Pancreas (tissue), 10 donors: ENCODE measurements at places on chromosomes 1 and 21.

DNA sequence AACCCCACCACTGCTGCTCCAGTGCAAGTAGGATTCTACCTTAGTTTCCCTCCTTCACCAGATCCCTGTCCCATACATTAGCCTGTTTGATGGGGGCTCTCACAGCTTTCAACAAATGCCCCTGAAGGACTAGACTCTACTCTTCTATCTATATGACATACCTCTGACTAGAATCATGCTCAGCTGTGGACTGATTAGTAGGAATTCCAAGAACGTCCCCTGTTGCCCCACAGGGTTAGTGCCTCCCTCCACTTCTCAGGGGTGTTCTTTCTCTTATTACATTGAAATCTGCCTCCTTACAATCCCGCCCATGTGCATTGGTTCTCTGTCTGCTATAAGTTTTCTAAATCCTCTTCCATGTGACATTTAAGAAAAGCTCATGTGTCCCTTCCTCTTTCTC is 375.9 kb upstream of the DUSP10 start:
- DNase-seq = no peak

DNA sequence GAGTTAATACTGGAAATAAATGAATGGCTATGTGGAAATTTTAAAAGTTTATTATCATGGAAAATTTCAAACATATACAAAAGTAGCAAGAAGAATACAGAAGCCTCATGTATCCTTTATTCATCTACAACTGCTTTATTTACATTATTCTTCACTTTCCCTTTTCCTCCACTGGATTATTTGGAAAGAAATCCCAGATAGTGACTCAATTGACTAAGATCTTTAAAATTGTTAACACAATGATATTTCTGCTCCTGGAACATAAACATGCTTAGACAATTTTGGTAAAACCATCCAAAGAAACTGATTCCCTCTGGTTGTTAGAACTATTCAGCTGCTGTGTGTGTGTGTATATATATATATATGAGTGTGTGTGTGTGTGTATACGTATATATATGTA is 116.2 kb downstream of the TGFB2 start:
- no peak for DNase-seq

DNA sequence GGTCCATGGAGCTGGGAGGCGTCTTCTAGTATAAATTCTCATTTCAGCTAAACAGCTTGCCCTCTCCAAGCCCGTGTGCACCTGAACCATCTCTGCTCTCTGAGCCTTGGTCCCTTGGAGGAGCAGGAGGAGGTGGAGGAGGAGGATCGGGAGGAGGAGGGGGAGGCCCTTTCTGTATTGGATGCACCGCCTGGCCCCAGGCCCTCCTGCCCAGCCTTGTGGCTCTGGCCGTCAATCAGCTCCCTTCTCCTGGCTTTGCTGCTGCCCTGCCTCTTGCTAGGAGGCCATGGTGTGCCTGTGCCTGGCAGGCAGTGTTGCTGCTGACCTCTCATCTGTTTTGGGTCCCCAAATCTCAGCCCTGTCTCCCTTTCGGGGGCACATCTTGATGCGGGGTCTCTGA is 9.0 kb downstream of the COL18A1 start:
- DNase-seq = no peak

- no peak for DNase-seq
Measured at GRCh38 chr1:112307930-112308591, 88.0 kb upstream of the CTTNBP2NL start.

GRCh38 chr1:205706601-205707502 is 26.5 kb upstream of the SLC45A3 start:
- DNase-seq = no peak

- DNase-seq = no peak
Measured at GRCh38 chr1:6519491-6519934, 28.0 kb upstream of the PLEKHG5 start.

- no peak for DNase-seq
Measured at GRCh38 chr1:83123019-83123418, 875.9 kb downstream of the TTLL7 start.

GRCh38 chr1:31315902-31316301 is 19.1 kb downstream of the ZCCHC17 start:
- no peak for DNase-seq

DNA sequence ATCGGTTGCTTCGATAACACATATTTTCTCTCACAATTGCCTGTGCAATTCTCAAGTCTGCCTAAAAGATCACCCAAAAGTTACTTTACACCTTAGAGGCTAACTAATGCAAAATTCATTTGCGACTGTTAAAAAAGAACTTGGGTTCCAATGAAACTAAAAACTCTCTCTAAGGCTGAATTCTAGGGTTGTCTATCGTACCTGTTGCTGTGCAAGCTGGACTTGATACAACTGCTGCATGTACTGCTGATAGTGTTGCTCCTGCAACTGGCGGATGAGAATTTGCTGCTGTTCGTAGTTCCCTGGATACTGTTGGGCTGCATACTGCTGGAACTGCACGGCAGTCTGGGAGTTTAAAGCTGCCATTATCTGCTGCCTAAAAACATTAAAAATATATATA is 27.6 kb downstream of the ACBD3 start:
- DNase-seq = no peak

DNA sequence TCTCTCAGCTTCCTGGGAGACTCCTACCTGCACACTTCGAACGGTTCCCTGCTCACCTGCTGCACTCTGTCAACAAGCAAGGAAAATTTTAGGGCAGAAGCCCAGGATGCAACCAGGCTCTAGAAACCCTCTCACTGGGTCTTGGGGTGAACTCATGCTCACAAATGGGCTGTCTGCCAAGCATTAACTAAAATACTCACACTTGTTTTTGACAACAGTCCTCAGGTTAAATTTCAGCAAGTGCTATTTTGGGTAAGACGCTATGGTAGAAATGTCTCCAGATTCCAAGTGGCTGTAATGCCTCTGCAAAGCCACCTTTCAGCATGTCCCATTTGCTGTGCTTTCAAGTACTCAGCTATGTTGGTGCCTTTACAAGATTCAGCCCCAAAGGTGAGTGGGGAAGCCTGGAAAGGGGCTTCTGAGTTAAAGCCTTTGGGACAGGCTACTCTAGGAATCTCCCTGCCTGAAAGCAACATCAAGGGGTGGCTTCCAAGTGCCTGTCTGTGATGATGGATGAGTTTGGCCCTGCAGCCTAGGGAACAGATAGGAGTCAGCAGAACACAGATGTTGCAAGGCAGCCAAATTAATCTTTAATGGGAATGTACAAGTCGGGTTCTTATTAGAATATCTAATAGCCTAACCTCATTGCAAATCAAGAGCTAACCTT is 211.9 kb upstream of the SPAG17 start:
- no peak for DNase-seq

DNA sequence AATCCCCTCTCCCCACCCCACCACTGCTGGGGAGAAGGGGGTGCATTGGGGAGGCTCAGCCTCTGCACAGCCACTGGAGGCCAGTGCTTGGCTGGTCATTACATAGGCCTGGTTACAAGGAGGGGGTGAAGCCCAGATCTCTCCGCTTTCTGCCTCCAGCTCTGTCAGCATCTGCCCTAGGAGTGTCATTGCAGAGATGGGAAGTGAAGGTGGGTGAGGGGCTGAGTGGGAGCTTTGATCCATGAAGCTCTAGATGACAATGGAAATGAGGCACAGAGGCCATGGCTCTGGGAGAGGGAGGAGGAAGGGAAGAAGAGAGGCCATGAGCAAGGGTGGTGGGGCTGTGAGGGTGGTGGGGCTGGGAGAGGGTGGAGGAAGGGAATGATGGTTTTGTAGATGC is 411.6 kb downstream of the MATN1 start:
- DNase-seq = no peak

GRCh38 chr21:34544032-34544496 is 32.1 kb upstream of the KCNE1 start:
- peak; percentile 88 for DNase-seq

- no peak for DNase-seq
Measured at GRCh38 chr21:31418377-31419001, 74.4 kb upstream of the TIAM1 start.

DNA sequence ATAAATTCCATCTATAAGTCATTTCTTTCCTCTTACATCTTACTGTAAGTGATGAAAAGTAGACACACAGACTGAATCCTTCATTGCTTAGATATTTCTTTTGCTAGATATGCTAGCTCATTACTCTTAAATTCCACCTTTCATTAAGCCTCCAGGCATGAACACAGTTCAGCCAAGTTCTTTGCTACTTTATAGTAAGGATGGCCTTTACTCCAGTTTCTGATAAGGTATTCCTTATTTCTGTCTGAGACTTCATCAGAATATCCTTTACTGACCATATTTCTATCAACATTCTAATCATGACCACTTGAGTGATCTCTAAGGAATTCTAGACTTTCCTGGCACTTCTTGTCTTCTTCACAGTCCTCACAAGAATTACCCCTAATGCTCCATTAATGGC is 191.7 kb upstream of the KCTD3 start:
- no peak for DNase-seq

GRCh38 chr1:156847591-156848460 is 11.1 kb downstream of the INSRR start:
- no peak for DNase-seq

DNA sequence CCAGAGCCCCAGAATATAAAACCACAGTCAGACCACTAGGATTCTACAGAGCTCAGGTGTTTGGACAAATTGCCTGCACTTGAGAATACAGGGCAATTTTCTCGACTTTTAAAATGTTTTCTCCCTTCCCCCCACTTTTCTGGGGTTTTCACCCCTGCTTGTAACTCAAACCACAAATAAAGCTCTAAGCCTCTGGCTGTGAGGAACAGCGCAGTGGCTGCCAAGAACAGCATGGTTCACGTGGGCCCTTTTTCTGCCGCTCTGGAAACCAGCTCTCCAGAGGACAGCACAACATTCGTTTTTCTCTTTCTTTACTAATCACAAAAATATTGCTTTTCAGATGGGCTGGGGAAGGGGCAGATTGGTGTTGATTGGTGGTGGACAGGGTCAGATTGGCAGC is 102.2 kb upstream of the JUN start:
- DNase-seq = no peak

DNA sequence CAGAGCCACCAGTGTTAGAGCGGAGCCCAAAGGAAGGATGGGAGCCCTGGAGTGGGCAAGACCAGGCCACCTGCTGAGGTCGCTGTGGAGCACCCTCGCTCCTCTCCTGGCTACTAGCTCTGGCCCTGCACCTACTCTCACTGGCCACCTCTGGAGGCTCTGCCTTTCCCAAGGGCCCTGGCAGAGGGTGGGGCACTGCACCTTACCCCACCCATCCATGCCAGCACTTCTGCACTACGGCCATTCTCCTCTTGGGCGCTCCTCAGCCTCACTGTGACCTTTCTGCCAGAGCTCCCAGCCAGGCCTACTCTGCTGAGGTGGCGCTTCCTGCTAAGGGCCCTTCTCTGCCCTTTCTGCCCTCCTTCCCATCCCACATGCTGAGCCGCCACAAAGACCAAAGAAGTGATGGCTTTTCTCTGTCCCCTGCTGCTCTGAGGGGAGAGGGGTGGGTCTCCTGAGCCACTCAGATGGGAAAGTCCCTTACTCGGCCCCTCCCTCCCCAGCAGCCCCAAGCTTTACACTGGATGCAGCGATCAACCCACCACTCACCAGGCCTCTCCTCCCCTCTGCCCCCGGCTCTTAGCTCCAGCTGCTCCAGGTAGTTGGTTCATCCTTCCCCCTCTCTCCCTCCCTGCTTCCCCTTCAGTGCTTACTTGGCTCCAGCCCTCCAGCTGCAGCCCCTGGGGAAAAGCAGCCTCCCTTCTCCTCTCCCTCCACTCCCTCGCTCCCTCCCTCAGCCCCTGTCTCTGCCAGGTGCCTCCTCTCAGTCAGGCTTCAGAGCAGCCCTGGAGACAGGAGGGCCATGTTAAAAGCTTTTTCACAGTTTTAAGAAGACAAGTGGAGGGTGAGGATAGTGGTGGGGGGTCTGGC is 14.8 kb upstream of the TMEM222 start:
- no peak for DNase-seq

DNA sequence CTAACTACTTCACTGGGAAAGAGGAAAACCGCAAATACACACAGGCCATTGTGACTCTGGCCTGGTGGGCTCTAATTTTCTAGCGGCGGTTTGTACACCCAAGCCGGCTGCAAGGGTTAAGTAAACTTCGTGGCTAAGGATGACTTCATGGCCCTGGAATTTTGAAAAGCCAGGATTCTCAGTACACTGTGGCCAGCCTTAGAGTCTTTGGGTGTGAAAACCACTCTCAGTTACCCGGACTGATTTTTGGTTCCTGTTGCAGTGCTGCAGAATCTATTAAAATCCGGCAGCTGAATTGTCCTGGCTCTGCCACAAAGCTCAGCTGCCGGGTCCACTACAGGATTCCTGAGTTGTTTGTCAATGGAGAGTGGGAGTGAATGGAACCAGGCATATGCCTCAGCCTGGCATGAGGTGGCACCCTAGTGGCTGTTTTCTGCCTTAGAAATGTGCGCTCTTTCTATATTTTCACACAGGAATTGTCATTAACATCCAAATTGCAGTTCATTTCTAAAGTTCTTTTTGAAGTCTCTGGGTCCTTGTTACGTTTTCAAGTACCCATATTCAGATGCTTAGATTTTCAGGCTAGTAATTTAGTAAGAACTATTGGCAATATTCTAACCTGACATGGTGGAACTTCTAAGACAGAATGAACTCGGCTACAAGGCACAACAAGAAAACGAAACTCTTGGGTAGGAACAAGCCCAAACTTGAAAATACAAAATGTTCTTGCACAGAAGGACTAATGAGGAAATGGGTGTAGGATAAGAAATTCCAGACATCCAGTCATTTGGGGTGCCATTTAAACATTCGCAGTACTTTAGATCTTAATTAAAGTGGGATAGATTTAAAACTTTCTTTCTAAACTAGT is 255.9 kb downstream of the NFIA start:
- DNase-seq = peak; percentile 57

- peak; percentile 90 for DNase-seq
Measured at GRCh38 chr1:211469938-211470529, 21.9 kb downstream of the RD3 start.
